ENCODE measurements at places on chromosomes 1 and 21.

GRCh38 chr1:102572637-102573036, 535.7 kb downstream of the COL11A1 start:
- no peak overlapping the region for H3K4me3 ChIP-seq
- DNase-seq = no peak
- no peaks in the 10 kb centered on the region for H3K27me3 ChIP-seq
- H3K4me1 ChIP-seq = no peaks in the 10 kb centered on the region

DNA sequence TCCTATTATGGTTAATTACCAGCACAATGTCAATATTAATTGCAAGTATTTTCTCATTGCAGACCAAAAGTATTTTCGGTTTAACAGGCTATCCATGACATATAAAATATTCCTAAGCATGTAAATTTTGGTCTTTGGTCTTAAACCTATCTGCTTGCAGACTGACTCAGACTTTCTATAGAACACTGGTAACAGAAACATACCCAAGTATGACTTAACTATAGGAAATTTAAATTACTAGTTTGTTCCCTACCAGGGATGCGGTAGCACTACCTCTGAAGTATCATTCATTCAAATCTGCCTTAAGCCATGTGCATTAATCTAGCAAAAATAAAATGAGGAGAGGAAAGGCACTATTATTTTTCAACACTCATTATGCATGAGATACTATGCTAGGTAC, 2.9 kb downstream of the TAF1A start:
- no peaks in the 10 kb centered on the region for H3K27me3 ChIP-seq
- H3K36me3 ChIP-seq = peaks cover 12% of the 10 kb centered on the region
- H3K27ac ChIP-seq = no peak overlapping the region
- H3K4me3 ChIP-seq = no peak overlapping the region
- H3K4me1 ChIP-seq = peaks cover 18% of the 10 kb centered on the region
- DNase-seq = no peak

DNA sequence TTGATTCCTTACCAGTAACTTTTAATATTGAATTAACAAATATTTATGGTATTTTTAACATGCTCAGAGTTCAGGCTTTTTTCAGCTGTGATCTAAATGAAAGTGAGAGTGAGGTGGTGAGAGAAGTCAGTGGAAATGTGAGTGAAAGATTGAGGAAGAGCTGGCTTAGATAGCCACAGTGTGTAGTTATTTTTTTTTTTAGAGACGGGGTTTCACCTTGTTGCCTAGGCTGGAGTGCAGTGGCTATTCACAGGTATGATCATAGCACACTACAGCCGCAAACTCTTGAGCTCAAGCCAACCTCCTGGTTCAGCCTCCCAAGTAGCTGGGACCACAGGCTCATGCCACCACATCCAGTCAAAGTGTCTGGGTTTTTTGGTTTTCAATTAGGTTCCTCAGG, 10.9 kb downstream of the RNF11 start:
- H3K36me3 ChIP-seq = no peaks in the 10 kb centered on the region
- no peaks in the 10 kb centered on the region for H3K27me3 ChIP-seq
- no peak overlapping the region for H3K4me3 ChIP-seq
- no peak for DNase-seq
- no peaks in the 10 kb centered on the region for H3K4me1 ChIP-seq

GRCh38 chr1:100730130-100730529, 10.6 kb downstream of the VCAM1 start:
- H3K36me3 ChIP-seq = no peaks in the 10 kb centered on the region
- no peak overlapping the region for H3K27ac ChIP-seq
- no peak for DNase-seq
- H3K27me3 ChIP-seq = no peaks in the 10 kb centered on the region

DNA sequence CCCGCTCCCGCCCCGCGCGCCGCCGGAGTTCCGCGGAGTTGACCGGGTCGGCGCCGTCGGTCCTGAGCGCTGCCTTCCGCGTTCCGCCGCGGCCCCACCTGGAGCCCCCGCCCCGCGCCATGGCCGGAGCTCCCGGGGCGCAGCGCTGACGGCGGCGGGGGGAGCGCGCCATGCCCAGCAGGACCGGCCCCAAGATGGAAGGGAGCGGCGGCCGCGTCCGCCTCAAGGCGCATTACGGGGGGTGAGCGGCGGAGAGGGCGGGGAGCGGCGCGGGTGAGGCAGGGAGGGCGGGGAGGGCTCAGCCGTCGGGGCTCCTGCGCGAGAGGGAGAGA, 216 bp downstream of the PRKCZ start:
- no peaks in the 10 kb centered on the region for H3K36me3 ChIP-seq
- H3K4me1 ChIP-seq = peaks cover 8% of the 10 kb centered on the region
- H3K27ac ChIP-seq = peak overlapping the region; percentile 79
- peak overlapping the region; percentile 77 for H3K4me3 ChIP-seq
- H3K27me3 ChIP-seq = peaks cover 4% of the 10 kb centered on the region
- DNase-seq = no peak

GRCh38 chr1:68495968-68496679, 758 bp downstream of the DEPDC1 start:
- H3K4me1 ChIP-seq = peaks cover 12% of the 10 kb centered on the region
- no peaks in the 10 kb centered on the region for H3K27me3 ChIP-seq
- H3K4me3 ChIP-seq = peak overlapping the region; percentile 79

- H3K27ac ChIP-seq = no peak overlapping the region
- no peaks in the 10 kb centered on the region for H3K27me3 ChIP-seq
- no peak for DNase-seq
- H3K4me3 ChIP-seq = no peak overlapping the region
Observed at GRCh38 chr1:110012100-110012780, 22.2 kb upstream of the STRIP1 start.

- no peaks in the 10 kb centered on the region for H3K4me1 ChIP-seq
- H3K27ac ChIP-seq = no peak overlapping the region
- DNase-seq = no peak
- H3K36me3 ChIP-seq = peaks cover 46% of the 10 kb centered on the region
- H3K4me3 ChIP-seq = no peak overlapping the region
Observed at GRCh38 chr1:44220001-44220751, 6.9 kb downstream of the DMAP1 start.

GRCh38 chr1:227900571-227901051, 47.1 kb downstream of the WNT9A start:
- no peaks in the 10 kb centered on the region for H3K36me3 ChIP-seq
- H3K4me3 ChIP-seq = no peak overlapping the region
- no peaks in the 10 kb centered on the region for H3K4me1 ChIP-seq
- no peak overlapping the region for H3K27ac ChIP-seq

DNA sequence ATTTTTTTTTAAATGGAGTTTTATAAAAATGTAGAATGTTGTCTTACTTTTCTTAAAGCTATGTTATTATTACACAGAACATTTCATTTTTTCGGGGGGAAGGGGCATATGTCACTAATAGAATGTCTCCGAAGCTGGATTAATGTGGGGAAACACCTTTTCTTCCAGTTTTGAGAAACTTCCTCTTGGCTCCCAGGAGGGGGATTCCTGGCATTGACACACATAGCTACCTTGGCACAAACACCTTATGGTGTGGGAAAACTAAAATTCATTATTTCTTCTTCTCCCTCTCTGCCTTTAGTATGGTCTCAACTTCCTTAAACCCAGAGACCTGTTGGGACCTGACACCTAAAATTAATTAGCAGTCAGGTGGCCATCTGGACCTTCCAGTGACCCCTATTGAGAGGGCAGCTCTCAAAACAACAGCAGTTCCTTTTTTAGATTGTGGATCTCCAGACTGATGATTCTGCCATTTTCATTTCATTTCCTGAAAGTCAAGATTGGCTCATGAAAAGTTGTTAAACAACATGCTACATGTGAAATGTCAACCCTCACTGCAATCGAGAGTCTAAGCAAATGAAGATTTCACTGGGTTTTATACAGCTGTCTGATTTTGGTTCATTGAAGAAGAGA, 70.1 kb upstream of the EDEM3 start:
- no peak for DNase-seq
- H3K4me1 ChIP-seq = peaks cover 43% of the 10 kb centered on the region
- H3K27me3 ChIP-seq = no peaks in the 10 kb centered on the region
- H3K4me3 ChIP-seq = no peak overlapping the region
- peak overlapping the region; percentile 59 for H3K27ac ChIP-seq

- peak overlapping the region; percentile 100 for H3K4me3 ChIP-seq
- no peak for DNase-seq
- peaks cover 7% of the 10 kb centered on the region for H3K36me3 ChIP-seq
- peaks cover 84% of the 10 kb centered on the region for H3K4me1 ChIP-seq
Observed at GRCh38 chr1:228084797-228085196, 2.3 kb downstream of the ARF1 start.

DNA sequence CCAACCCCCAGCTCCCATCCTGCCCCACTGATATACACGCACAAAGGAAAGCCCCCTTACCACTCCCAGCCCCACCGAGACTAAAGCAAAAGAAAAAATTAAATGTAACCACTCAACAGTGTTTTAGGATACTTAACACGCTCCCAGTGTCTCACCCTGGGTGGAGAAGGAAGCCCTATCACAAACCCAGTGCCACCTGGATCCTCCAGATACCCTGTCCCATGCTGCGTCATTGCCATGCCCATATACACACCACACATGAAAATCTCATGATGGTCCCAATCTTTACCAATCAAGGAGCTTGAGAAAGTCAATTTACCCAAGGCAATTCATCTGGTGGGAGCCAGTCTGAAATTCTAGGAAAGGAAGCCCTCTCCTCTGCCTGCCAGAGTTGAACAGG, 11.2 kb downstream of the KIAA1614 start:
- DNase-seq = no peak
- peaks cover 14% of the 10 kb centered on the region for H3K4me1 ChIP-seq
- no peaks in the 10 kb centered on the region for H3K27me3 ChIP-seq

DNA sequence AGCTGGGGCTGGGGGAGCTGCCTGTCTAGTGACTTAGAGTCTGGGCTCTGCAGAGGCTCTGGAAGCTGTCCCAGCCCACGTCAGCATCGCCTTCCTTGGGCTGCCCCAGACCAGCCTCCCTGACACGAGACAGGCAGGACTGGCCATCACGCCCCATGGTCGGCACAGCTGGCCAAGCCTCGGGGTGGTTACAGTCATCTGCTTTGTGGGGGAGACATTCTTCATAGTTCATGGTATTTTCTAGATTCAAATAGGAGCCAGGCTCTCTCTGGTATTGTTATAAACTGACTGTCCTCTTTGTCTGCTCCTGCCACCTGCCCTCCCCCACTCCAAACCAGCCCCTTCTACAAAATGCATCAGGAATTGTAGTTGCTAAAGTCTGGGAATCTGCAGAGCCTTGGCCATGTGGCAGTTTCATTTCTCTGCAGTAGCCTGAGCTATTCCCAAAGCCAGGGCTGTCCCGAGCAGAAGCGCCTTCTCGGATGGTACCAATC, 29.4 kb downstream of the OLFML2B start:
- no peaks in the 10 kb centered on the region for H3K4me1 ChIP-seq
- H3K4me3 ChIP-seq = no peak overlapping the region
- no peaks in the 10 kb centered on the region for H3K36me3 ChIP-seq
- no peak overlapping the region for H3K27ac ChIP-seq
- no peaks in the 10 kb centered on the region for H3K27me3 ChIP-seq
